ENCODE measurements at places on chromosomes 7 and 10.

DNA sequence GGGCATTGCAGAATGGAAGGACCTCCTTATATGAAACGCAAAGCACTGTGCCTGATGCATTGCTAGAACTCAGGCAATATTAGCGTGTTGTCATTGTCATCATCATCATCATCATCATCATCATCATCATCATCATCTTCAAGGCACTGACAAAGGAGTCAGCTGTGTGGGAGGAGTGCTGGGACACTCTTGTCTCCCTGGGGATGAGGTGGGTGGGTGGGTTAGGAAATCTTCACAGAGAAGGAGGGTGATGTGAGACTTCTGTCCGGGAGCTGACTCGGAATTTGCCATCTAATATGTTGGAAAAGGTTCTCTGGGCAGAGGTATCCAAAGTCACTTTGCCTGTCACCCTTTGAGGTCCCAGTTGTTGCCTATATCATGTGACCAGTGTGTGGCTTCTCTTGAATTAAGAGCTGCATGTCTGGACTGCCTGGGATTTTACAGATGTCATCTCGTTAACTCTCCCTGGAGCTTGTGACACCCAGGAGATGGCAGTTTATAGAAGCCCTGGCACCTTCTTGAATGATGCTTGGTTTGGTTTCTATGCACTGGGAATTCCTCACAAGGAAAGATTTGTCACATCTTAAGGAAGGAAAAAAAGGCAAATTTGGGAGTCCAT lies 7.1 kb downstream of the HTRA1 start:
- DNase-seq: no peak

- no peak for DNase-seq
Measured at GRCh38 chr7:74665296-74665938, 7.9 kb downstream of the GTF2I start.

- DNase-seq: no peak
Measured at GRCh38 chr7:80641548-80641947, 3.1 kb downstream of the CD36 start.

GRCh38 chr7:76334320-76334967 lies 24.3 kb downstream of the YWHAG start:
- DNase-seq: no peak

GRCh38 chr10:132974886-132975830 lies 32.8 kb upstream of the CFAP46 start:
- DNase-seq: no peak

GRCh38 chr10:55220975-55221374 lies 419.9 kb upstream of the PCDH15 start:
- DNase-seq: no peak

DNA sequence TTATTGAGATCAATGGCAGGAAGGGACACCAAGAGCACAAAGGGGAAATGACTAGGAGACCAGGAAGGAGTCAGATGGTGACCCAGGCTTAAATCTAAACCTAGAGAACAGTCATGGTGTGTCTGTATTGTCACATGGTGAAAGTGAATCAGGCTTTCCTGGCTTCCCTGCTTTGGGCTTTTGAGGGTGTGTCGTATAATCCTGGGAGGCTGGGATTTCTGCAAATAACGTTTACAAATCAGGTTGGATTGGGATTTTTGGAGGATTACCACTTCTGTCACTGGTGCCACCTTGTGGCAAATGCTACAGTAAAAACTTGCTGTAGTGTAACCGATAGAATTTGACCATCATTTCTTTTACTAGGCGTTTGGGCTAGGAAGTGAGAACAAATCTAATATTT lies 502.6 kb downstream of the NRG3 start:
- no peak for DNase-seq

DNA sequence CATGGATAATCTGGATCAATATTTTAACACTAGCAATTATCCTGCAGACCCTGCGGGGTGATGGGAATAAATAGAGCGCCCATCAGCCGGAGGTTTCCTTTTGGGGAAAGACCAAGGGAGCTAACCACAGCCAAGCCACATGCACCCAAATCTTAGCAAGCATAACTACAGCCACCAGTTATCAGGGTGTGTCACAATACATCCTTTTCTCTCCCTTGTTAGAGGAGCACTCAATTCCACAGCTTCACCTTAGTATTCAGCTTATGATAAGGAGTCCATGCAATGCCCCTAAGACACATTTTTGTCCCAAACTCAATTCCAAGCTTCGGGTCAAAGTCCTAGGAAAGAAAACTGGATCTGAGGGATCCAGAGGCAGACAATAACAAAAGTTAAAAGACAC lies 15.9 kb downstream of the TOMM7 start:
- DNase-seq: no peak

- no peak for DNase-seq
Measured at GRCh38 chr10:60140651-60141632, 234.6 kb upstream of the CCDC6 start.

DNA sequence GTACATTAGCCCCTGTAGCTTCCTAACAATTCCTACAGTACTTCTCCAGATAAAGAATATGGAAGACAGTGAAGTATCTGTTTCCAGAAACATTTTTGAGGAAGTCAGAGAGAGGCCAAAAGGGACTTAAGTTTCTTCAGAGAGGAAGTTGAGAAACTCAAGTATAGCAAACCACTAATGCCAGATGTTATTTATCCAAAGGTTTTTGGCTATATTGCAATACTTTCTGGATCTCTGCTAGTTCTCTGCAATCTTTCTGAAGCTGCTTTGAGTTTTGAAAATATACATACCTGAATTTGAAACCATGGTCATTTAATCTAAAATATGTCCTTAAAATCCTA lies 64.7 kb downstream of the BICC1 start:
- no peak for DNase-seq

DNA sequence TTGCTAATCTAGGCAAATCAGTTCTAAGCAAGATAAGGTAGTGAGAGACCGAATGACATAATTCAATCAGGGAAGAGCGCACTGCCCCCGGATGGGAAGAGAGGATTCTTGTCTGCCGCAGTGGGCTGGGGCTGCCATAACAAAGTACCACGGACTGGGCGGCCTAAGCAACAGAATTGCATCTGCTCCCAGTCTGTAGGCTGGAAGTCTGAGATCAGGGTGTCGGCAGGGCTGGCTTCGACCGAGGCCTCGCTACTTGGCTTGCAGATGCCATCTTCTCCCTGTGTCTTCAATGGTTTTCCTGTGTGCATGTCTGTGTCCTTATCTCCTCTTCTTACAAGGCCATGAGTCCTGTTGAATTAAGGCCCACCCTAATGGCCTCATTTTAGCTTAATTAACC lies 59.7 kb upstream of the TMEM72 start:
- DNase-seq: no peak

DNA sequence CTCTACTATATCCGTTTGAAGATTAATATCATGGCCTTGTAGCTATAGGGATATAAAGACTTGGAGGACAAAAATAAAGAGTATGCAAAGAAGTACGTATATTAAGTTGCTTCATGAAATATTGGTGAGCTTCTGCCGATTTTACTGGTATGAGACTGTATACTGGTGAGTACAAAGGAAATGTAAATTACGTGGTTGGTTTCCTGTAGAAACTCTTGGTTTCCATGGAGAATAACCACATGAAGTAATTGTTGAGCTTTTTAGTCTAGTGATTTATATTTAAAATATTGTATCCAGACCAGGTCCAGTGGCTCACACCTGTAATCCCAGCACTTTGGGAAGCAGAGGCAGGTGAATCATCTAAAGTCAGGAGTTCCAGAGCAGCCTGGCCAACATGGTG lies 32.2 kb upstream of the GLI3 start:
- no peak for DNase-seq

- no peak for DNase-seq
Measured at GRCh38 chr10:4755286-4755989, 70.6 kb upstream of the AKR1E2 start.

- DNase-seq: peak; percentile 30
Measured at GRCh38 chr10:7192831-7193361, 217.9 kb downstream of the SFMBT2 start.

DNA sequence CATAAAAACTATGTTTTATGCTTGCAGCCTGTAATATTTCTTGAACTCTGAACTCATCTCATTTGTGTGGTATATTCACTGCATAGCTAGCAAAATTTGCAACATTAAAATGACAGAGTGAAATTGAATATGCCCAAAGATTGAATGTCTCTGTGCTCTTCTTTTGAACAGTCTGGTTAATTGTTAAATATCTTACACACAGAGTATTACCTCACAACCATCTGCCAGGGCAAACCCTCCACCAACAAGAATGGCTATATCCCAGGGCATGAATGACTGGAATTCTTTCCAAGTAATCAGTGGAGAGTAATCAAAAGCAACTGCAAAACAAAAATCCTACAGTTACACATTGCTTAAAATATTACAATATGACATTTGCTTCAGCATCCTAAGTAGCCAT lies 76.9 kb downstream of the SLC13A1 start:
- no peak for DNase-seq
